Thyroid gland (tissue), 4 donors: ENCODE measurements at places on chromosomes 12 and 14. TPM values are rescaled to one million over a fixed set of nuclear protein-coding genes. Genes with fewer than 3 reads are reported as not detected.

- no peak for DNase-seq
- H3K4me3 ChIP-seq = no peak overlapping the region
- no peaks in the 10 kb centered on the region for H3K36me3 ChIP-seq
- no peaks in the 10 kb centered on the region for H3K27me3 ChIP-seq
- H3K27ac ChIP-seq = no peak overlapping the region
Observed at GRCh38 chr14:28098856-28099255, 667.7 kb upstream of the FOXG1 start.

- no peaks in the 10 kb centered on the region for H3K36me3 ChIP-seq
- peaks cover 22% of the 10 kb centered on the region for H3K4me1 ChIP-seq
- H3K4me3 ChIP-seq = no peak overlapping the region
- H3K27ac ChIP-seq = no peak overlapping the region
- no peak for DNase-seq
Observed at GRCh38 chr12:53101931-53102781, 1.1 kb upstream of the SOAT2 start.

The C12orf54 gene
- not detected for total RNA-seq

DNA sequence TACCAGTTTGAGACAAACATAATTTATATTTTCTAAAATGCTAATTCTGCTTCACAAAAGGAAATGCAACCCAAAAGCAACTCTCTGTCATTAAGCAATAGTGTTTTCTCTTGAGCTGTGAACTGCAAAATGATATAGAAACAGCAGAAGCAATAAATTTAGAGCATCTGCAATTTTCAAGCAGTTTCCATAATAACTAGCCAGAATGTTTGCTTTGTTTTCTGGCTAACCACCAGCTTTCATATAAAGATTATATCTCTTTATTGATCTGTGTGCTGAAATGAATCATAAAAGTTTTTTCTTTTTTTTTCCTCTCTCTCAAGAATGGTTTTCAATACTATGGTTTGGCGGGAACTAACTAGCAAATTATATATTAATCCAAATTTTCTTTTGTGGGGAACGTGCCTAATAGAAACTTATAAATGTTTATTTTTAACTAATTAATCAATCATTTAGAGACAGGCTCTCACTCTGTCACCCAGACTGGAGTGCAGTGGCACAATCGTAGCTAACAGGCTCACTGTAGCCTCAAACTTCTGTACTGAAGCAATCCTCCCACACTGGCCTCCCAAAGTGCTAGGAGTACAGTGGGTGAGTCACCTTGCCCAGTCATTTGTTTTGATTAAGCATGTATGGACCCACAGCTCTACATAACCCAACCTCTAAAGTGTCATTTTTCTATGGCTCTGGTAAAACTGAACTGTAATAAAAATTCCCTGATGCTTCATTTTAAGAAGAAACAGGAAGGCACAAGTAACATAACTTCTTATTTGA lies 830.1 kb upstream of the MGAT4C start:
- no peaks in the 10 kb centered on the region for H3K27me3 ChIP-seq
- H3K4me3 ChIP-seq = no peak overlapping the region
- H3K36me3 ChIP-seq = no peaks in the 10 kb centered on the region
- H3K4me1 ChIP-seq = no peaks in the 10 kb centered on the region
- H3K27ac ChIP-seq = no peak overlapping the region

The GPR132 gene
- total RNA-seq = 2.0 TPM

GRCh38 chr14:72495668-72496067 lies 398.2 kb downstream of the DPF3 start:
- H3K36me3 ChIP-seq = no peaks in the 10 kb centered on the region
- no peak overlapping the region for H3K27ac ChIP-seq
- H3K27me3 ChIP-seq = no peaks in the 10 kb centered on the region
- H3K4me3 ChIP-seq = no peak overlapping the region
- DNase-seq = no peak

The SYCP3 gene
- not detected for total RNA-seq

GRCh38 chr14:61444215-61444768 lies 122.9 kb downstream of the PRKCH start:
- no peak for DNase-seq
- H3K36me3 ChIP-seq = no peaks in the 10 kb centered on the region
- H3K27me3 ChIP-seq = no peaks in the 10 kb centered on the region
- no peak overlapping the region for H3K27ac ChIP-seq
- H3K4me1 ChIP-seq = peaks cover 17% of the 10 kb centered on the region
- H3K4me3 ChIP-seq = no peak overlapping the region

GRCh38 chr14:69260861-69261564 lies 1.1 kb downstream of the GALNT16 start:
- H3K4me1 ChIP-seq = peaks cover 22% of the 10 kb centered on the region
- no peaks in the 10 kb centered on the region for H3K27me3 ChIP-seq
- DNase-seq = peak; percentile 47
- H3K36me3 ChIP-seq = no peaks in the 10 kb centered on the region
- peak overlapping the region; percentile 22 for H3K27ac ChIP-seq

- no peak for DNase-seq
- H3K27me3 ChIP-seq = no peaks in the 10 kb centered on the region
- H3K27ac ChIP-seq = no peak overlapping the region
- H3K36me3 ChIP-seq = no peaks in the 10 kb centered on the region
- H3K4me1 ChIP-seq = no peaks in the 10 kb centered on the region
Observed at GRCh38 chr12:27998170-27998569, 25.6 kb upstream of the PTHLH start.

DNA sequence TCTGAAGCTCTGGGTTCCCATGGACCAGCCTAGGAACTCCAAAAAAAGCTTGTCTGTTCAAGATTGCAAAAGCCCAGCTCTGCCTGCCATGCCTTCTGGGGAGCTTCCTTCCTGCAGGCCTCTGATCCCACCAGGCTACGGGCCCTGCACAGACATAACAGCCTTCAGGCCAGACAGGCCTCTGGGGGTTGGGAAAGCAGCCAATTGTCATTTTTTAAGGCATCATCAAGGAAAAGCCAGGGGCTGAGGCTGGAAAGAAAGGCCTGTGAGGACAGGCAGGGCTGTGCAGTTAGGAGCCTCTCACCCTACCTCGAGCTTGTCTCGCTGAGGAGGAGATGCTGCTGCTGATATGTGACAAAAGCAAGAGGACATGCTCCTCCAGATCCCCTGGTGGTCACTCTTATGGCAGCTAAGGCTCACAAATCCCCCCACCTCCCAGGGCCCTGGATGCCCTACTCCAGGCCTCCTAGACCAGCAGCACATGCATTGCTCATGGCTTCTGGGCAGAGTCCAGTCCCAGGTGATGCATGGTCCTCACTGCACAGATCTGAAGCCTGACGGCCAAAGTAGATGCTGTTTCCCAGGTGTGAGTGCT lies 2.9 kb downstream of the TMEM229B start:
- H3K27me3 ChIP-seq = no peaks in the 10 kb centered on the region
- H3K36me3 ChIP-seq = no peaks in the 10 kb centered on the region
- no peak overlapping the region for H3K27ac ChIP-seq
- H3K4me3 ChIP-seq = no peak overlapping the region

DNA sequence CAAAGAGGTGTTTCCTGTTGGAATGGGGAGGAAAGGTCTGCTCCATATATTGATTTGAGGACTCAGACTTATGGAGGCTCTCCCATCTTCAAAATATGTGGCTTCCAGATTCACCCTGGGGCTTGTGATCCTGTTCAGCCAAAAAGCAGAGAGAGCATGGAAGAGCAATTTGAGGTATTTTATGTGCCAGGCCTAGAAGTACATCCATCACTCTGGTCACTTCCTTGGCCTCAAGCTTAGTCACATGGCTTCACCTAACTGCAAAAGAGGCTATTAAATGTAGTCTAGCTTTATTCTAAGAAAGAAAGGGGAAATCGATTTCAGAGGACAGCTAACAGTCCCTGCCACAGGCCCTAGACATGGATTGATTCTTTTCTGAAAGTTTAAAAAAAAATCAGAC lies 86.2 kb downstream of the C12orf50 start:
- H3K36me3 ChIP-seq = no peaks in the 10 kb centered on the region
- no peak for DNase-seq
- H3K4me1 ChIP-seq = no peaks in the 10 kb centered on the region
- H3K27me3 ChIP-seq = no peaks in the 10 kb centered on the region
- no peak overlapping the region for H3K4me3 ChIP-seq

DNA sequence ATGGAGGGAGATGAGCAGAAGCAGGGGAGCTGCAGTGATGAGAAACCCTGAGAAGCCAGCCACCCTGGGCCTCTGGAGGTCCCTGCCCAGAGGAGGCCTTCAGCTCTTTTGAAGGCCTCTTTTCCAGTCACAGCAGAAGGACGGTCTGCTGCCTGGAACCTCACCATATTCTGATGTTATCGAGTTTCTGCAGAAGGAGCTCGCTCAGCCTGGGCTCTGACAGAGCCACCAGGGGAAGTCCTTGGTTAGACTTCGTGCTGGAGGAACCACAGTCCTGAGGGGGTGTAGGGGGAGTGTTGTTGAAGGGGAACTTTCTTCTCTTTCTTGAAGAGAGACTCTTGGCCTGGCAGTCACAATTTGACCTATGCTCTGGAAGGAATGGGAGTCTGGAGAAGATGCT lies 25.1 kb upstream of the BATF start:
- no peaks in the 10 kb centered on the region for H3K4me1 ChIP-seq
- DNase-seq = no peak
- no peak overlapping the region for H3K4me3 ChIP-seq
- H3K27me3 ChIP-seq = no peaks in the 10 kb centered on the region
- no peak overlapping the region for H3K27ac ChIP-seq

DNA sequence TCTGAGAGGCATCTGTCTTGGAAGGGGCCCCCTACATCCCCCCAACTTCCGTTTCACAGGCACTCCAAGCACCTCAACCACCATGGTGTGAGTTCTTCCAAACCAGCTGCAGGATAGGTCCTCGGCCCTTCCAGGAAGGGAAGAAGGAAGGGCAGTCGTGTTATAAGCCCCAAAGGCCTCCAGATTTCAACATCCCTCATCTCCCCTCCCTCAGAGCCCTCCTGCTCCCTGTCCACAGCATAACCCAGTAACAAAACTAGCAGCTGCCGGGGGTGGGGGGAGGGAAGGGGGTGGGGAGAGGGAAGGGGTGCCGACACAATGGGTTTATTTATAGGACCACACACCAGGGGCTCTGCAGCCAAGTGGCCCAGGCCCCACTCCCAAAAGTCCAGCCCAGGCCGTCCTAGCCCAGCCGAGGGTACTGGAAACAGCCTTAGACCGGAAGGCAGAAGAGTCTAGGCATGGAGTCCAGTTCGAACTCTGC lies 18.3 kb downstream of the NCKAP5L start:
- H3K27me3 ChIP-seq = no peaks in the 10 kb centered on the region
- H3K4me3 ChIP-seq = no peak overlapping the region
- no peak overlapping the region for H3K27ac ChIP-seq
- peaks cover 7% of the 10 kb centered on the region for H3K36me3 ChIP-seq
- no peak for DNase-seq

DNA sequence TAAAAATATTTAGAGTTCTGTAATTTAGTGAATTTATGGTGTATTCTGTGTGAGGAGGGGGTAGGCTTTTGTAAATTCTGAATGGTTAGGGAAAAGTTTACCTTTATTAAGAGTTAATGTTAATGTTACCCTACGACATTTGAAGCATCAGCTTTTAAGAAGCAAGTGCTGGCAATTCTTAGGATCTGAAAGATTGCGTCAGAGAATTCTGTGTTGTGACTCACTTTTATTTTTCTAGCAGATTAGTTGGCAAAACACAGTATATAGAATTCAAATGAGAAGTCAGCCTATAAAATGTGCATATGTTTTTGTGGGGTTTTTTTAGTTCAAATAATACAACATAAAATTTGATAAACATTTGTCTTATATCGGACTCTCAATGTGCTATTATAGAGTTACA lies 97.6 kb downstream of the RAD52 start:
- H3K27ac ChIP-seq = no peak overlapping the region
- H3K36me3 ChIP-seq = no peaks in the 10 kb centered on the region
- DNase-seq = no peak
- H3K27me3 ChIP-seq = no peaks in the 10 kb centered on the region

- no peaks in the 10 kb centered on the region for H3K4me1 ChIP-seq
- H3K27me3 ChIP-seq = no peaks in the 10 kb centered on the region
- H3K4me3 ChIP-seq = no peak overlapping the region
Observed at GRCh38 chr12:41784957-41785356, 359.7 kb downstream of the GXYLT1 start.

DNA sequence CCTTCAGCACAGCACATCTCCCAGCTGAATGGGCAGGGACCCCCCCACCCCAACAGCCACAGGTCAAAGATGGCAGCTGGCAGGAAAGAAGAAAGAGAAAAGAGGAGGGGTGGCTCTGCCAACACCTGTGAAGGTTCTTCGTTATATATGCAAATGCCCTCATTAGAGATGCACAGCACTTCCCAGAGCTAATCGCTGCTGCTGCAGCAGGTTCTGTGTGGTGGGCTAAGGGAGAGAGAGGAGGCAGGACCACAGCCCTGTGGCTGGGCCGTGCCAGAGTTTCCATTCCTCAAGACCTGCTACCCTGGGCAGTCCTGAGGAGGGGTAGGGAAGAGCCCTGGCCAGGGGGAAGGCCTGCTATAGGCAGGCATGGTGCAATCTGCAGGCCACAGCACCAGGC lies 28.7 kb downstream of the SMUG1 start:
- no peaks in the 10 kb centered on the region for H3K27me3 ChIP-seq
- no peaks in the 10 kb centered on the region for H3K4me1 ChIP-seq
- no peak for DNase-seq
- no peak overlapping the region for H3K4me3 ChIP-seq
- no peak overlapping the region for H3K27ac ChIP-seq
- no peaks in the 10 kb centered on the region for H3K36me3 ChIP-seq

GRCh38 chr12:68224613-68225285 lies 861 bp downstream of the IL26 start:
- H3K27me3 ChIP-seq = no peaks in the 10 kb centered on the region
- no peak overlapping the region for H3K4me3 ChIP-seq
- no peaks in the 10 kb centered on the region for H3K36me3 ChIP-seq
- H3K27ac ChIP-seq = no peak overlapping the region
- no peaks in the 10 kb centered on the region for H3K4me1 ChIP-seq

The SOAT2 gene
- total RNA-seq = 0.40 TPM

DNA sequence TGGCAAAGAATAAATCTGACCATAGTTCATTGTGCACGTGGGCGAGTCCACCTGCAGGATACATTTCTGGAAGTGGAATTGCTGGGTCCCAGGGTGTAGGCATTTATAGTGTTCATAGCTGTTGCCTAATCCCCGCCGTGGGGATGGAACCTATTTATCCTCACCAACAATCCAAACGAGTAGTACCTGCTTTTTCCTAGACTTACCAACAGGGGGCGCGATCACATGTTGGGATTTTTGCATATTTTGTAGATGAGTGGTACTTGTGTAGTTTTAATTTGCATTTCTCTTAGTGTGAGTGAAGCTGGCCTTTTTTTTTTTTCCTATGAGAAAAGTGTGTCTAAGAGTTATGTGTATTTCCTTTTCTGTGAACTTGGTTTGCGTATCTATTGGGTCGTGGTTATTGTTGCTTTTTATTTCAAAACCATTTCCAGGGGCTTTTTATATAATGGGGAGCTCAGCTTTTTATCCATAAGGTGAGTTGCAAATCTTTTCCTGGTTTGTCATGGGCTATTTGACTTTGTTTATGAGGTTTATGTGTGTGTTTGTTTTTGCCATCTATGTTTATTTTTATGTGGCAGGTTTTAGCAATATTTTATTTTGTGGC lies 67.2 kb downstream of the CCDC92 start:
- no peaks in the 10 kb centered on the region for H3K27me3 ChIP-seq
- no peak overlapping the region for H3K4me3 ChIP-seq
- no peak overlapping the region for H3K27ac ChIP-seq
- H3K4me1 ChIP-seq = no peaks in the 10 kb centered on the region

GRCh38 chr14:100065942-100066574 lies 836 bp downstream of the EVL start:
- no peak overlapping the region for H3K4me3 ChIP-seq
- no peaks in the 10 kb centered on the region for H3K36me3 ChIP-seq
- no peaks in the 10 kb centered on the region for H3K4me1 ChIP-seq
- no peak overlapping the region for H3K27ac ChIP-seq
- no peak for DNase-seq
- no peaks in the 10 kb centered on the region for H3K27me3 ChIP-seq

GRCh38 chr14:73935666-73936065 lies 14.2 kb downstream of the FAM161B start:
- no peaks in the 10 kb centered on the region for H3K27me3 ChIP-seq
- no peak overlapping the region for H3K4me3 ChIP-seq

The LUM gene
- total RNA-seq = 67.0 TPM

The WSB2 gene
- 79.9 TPM for total RNA-seq

The CLEC7A gene
- 9.4 TPM for total RNA-seq
